ENCODE measurements at places on chromosomes 7 and 10. TPM values are rescaled to one million over a fixed set of nuclear protein-coding genes. Genes with fewer than 3 reads are reported as not detected.

- H3K27me3 ChIP-seq = no peaks in the 10 kb centered on the region
- no peak for DNase-seq
- H3K4me1 ChIP-seq = no peaks in the 10 kb centered on the region
- no peak overlapping the region for H3K27ac ChIP-seq
- no peaks in the 10 kb centered on the region for H3K36me3 ChIP-seq
- H3K4me3 ChIP-seq = no peak overlapping the region
These were observed 133.0 kb upstream of the NEBL start for GRCh38 chr10:21030091-21030490.

DNA sequence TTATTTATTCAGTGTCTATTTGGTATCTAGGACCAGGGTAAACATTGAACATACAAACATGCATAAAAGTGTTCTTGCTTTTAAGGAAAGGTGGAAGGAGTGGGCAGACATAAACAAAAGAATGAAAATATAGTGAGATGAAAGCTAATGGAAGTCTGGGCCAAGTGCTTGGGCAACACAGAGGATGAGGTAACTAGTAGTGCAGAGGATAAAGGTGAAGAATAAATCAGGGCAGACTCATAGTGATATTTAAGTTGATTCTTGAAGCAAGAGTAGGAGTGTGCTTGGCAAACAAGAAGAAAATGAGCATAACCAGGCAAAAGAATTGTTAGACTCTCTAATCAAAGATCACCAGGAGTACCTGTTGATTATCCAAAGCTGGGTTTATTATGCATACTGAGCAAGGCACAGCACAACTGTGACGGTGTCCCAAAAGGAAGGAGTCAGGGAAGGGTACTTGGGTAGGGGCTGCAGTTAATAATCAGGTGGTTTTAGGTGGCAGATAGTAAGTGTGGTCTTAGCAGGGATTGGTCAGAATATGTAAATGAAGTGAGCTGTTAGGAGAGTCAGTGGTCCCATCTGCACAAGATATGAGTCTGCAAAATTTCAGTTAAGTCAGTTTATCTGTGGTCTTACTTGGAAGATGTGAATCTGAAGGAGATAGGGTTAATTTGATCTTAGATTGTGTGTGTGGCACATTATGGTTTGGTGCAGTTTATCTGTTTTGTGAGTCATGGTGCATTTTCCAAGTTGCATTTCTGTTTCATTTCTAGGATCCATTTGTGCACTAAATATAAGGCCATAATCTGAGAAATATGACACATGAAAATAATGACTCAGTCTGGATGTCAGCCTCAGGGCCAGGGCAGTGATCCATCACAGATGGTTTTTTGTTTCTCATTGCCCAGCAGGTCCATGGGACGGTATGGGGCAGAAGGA is 30.6 kb upstream of the TAX1BP1 start:
- no peak overlapping the region for H3K27ac ChIP-seq
- peak; percentile 81 for DNase-seq
- no peaks in the 10 kb centered on the region for H3K27me3 ChIP-seq
- H3K36me3 ChIP-seq = no peaks in the 10 kb centered on the region
- H3K4me1 ChIP-seq = no peaks in the 10 kb centered on the region

DNA sequence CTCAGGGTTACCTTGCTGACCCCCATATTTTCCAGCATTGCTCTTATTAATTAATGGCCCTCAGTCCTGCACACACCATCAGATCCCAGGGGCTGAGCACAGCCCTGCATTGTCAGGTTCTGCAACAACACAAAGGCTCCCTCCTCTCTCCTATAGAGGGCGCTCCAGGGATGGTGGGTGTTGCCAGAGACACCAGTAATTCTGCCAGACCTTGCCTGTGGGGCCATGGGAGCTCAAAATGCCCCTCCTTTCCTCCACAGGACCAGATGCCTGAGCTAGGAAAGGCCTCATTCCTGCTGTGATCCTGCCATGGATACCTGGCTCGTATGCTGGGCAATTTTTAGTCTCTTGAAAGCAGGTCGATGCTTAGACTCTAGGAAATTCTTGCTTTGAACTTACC is 42.8 kb upstream of the PRSS58 start:
- H3K27ac ChIP-seq = no peak overlapping the region
- H3K27me3 ChIP-seq = no peaks in the 10 kb centered on the region
- H3K4me1 ChIP-seq = no peaks in the 10 kb centered on the region
- H3K36me3 ChIP-seq = no peaks in the 10 kb centered on the region
- no peak overlapping the region for H3K4me3 ChIP-seq

DNA sequence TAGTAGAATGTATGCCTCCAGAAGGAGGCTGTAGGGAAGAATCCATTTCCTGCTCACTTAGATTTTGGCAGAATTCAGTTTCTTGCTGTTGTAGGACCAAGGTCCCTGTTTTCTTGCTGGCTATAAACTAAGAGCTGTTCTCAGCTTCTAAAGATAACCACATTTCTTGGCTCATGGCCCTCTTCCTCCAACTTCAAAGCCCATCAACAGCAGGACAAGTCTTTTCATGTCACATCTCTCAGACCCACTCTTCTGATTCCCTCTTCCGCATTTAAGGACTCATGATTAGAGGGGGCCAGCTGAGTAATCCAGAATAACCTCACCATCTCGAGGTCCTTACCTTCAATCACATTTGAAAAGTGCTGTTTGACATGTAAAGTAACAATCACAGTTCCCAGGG is 8.2 kb upstream of the LSM8 start:
- H3K36me3 ChIP-seq = no peaks in the 10 kb centered on the region
- DNase-seq = no peak
- no peak overlapping the region for H3K4me3 ChIP-seq
- peaks cover 9% of the 10 kb centered on the region for H3K4me1 ChIP-seq

DNA sequence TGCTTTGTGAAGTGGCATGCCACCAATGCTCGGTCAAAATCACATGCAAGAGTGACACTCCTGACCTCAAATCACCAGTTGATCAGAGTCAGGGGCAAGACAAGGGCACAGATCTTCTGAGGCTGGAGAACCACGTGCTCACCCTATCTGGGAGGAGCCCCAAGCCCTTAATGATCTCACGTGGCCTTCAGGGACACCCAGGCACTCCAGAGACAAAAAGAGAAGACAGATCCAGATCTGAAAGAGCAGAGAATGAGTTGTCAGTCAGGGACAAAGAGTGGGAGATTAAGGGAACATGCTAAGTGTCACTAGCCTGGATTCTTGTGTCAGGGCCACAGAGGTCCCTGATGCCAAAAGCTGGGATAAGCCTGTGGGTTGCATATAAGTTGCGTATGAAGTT is 134.3 kb downstream of the PLXNA4 start:
- H3K4me3 ChIP-seq = no peak overlapping the region
- no peaks in the 10 kb centered on the region for H3K36me3 ChIP-seq
- H3K27ac ChIP-seq = no peak overlapping the region
- no peak for DNase-seq

- no peaks in the 10 kb centered on the region for H3K36me3 ChIP-seq
- H3K4me1 ChIP-seq = peaks cover 21% of the 10 kb centered on the region
- peak overlapping the region; percentile 70 for H3K27ac ChIP-seq
- no peaks in the 10 kb centered on the region for H3K27me3 ChIP-seq
- DNase-seq = peak; percentile 93
- H3K4me3 ChIP-seq = no peak overlapping the region
These were observed 57.1 kb upstream of the IGFBP3 start for GRCh38 chr7:45978010-45978681.

- H3K27ac ChIP-seq = peak overlapping the region; percentile 85
- DNase-seq = no peak
- no peaks in the 10 kb centered on the region for H3K36me3 ChIP-seq
- no peak overlapping the region for H3K4me3 ChIP-seq
- no peaks in the 10 kb centered on the region for H3K27me3 ChIP-seq
- H3K4me1 ChIP-seq = peaks cover 11% of the 10 kb centered on the region
These were observed 43.7 kb upstream of the SLIT1 start for GRCh38 chr10:97229322-97230015.

DNA sequence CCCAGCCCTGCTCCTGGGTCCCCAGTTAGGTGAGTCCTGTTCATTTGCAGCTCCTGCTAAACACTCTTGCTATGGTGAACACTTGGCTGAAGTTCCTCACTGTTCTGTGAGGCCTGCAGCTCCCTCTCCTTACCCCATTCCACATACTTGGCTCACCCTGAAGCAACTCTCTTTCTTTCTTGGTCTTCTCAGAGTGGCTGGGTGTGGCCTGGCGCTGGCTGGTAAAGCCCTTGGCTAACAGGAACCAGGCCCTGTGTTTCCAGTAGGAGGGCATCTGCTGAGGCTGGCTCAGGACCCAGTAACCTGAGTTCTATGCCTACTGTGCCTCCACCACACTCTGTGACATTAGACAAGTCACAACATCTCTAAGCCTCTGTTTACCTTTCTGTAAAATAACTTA is 53.1 kb upstream of the COL13A1 start:
- DNase-seq = no peak
- no peaks in the 10 kb centered on the region for H3K27me3 ChIP-seq
- no peak overlapping the region for H3K27ac ChIP-seq
- H3K36me3 ChIP-seq = no peaks in the 10 kb centered on the region
- no peak overlapping the region for H3K4me3 ChIP-seq
- H3K4me1 ChIP-seq = peaks cover 6% of the 10 kb centered on the region

- no peak overlapping the region for H3K27ac ChIP-seq
- no peaks in the 10 kb centered on the region for H3K36me3 ChIP-seq
- H3K4me3 ChIP-seq = no peak overlapping the region
- no peak for DNase-seq
These were observed 872 bp upstream of the HMX2 start for GRCh38 chr10:123146894-123147634.

DNA sequence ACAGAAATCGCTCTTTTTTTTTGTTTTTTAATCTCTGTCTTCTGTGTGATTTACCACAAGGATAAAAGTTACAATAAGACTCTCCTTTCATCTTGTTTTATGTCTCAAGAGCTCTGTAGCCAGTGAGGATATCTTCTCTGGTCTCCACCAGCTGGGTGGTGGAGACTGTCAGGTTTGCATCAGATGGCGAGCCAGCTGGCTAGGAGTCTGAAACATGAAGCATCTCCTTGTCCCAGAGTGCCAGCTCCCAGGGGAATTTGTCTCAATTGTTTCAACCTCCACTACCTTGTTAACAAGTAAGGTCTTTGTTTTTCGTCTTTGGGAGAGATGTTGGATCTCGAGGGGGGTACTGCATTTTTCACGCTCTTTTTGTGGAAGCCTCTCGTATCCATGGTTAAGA is 47.3 kb downstream of the FRMPD2 start:
- H3K27ac ChIP-seq = no peak overlapping the region
- H3K4me3 ChIP-seq = no peak overlapping the region
- no peaks in the 10 kb centered on the region for H3K27me3 ChIP-seq
- H3K36me3 ChIP-seq = no peaks in the 10 kb centered on the region
- no peak for DNase-seq

GRCh38 chr10:61390851-61391250 is 62.3 kb downstream of the TMEM26 start:
- H3K4me1 ChIP-seq = no peaks in the 10 kb centered on the region
- no peak overlapping the region for H3K4me3 ChIP-seq
- H3K27me3 ChIP-seq = no peaks in the 10 kb centered on the region

DNA sequence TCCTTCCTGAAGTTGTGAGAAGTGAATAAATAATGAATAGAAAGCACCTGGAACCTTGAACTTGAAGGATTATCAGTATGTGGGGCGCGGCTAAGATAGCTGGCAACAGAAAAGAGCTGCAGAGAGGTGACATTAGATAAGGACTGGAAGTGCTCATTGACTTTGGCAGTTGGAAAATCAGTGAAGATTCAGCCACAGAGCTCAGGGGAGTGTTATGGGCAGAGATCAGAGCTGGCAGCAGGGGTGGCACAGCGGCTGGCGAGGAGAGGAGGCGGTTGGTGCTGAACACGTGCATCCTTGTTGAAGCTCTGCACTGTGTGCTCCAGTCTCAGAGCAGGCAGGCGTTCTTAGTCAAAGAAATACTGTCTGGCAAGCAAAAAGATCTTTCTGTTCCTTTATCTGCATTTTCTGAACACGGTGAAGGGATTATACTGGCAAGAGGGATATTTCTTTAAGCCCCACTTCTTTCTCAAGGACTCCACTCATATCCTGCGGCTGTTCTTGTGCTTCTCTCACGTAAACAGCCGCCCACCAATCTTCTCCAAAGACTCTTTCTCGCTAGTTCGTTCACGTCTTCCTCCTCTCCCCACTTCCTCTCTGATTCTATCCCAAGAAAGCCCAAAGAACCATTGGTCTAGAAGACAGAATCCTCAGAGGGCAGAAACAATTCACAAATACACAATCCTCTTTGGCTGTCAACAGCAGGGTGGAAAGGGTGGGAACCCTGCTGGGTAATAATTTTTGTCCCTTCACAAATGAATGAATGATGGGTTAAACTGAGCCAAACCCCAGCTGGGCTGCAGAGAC is 38.6 kb upstream of the ADD3 start:
- peaks cover 21% of the 10 kb centered on the region for H3K4me1 ChIP-seq
- H3K27ac ChIP-seq = no peak overlapping the region
- H3K4me3 ChIP-seq = no peak overlapping the region
- H3K27me3 ChIP-seq = no peaks in the 10 kb centered on the region
- no peak for DNase-seq
- H3K36me3 ChIP-seq = no peaks in the 10 kb centered on the region

- no peaks in the 10 kb centered on the region for H3K36me3 ChIP-seq
- no peaks in the 10 kb centered on the region for H3K27me3 ChIP-seq
These were observed 17.5 kb downstream of the FAM20C start for GRCh38 chr7:209906-210305.

DNA sequence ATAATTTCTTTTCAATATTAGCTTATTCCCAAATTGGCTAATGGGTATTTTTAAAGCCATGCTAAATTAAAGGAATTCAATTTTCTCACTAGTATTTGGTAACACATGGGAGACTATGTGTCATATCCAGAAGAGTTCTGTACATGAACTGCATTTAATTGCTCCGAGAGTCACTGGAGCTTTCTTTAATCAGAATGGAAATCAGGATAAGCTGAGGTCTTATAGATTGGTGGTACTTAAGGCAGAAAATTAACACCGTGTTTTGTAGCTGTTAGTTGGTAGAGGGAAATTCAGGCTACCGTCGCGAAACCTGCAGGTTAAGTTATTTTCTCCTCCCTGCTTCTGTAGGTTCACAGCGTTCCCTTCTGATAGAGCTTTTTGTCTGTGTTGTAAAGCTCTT is at the start of gene WEE2:
TSS of gene WEE2 (plus strand) at position 3 of the 400 bp plus-strand sequence. CDS start 406 bp downstream, outside the sequence.
- DNase-seq = no peak
- H3K4me1 ChIP-seq = no peaks in the 10 kb centered on the region
- H3K4me3 ChIP-seq = no peak within 1 kb of the TSS
- H3K27me3 ChIP-seq = no peaks in the 10 kb centered on the region
- no peaks in the 10 kb centered on the region for H3K36me3 ChIP-seq
- H3K27ac ChIP-seq = no peak within 1 kb of the TSS

WEE2 gene
- total RNA-seq = 0.09 TPM

CPED1 gene
- 3.2 TPM for total RNA-seq

CNPY1 gene
- total RNA-seq = not detected

FAM13C gene
- total RNA-seq = 11.2 TPM

CAV1 gene
- total RNA-seq = 0.69 TPM

DGKI gene
- total RNA-seq = 29.2 TPM

VGF gene
- total RNA-seq = 0.99 TPM

LIPA gene
- total RNA-seq = 6.8 TPM

KEL gene
- 9.3 TPM for total RNA-seq

FGFR2 gene
- 47.1 TPM for total RNA-seq

CDK14 gene
- total RNA-seq = 20.6 TPM

Data from cardiac muscle cell (in vitro differentiated cells and primary cell).